NCI-H510A (cell line): ENCODE measurements at places on chromosomes 1 and 21.

GRCh38 chr1:15171271-15171908, 17.8 kb downstream of the TMEM51 start:
- DNase-seq, result no peak

DNA sequence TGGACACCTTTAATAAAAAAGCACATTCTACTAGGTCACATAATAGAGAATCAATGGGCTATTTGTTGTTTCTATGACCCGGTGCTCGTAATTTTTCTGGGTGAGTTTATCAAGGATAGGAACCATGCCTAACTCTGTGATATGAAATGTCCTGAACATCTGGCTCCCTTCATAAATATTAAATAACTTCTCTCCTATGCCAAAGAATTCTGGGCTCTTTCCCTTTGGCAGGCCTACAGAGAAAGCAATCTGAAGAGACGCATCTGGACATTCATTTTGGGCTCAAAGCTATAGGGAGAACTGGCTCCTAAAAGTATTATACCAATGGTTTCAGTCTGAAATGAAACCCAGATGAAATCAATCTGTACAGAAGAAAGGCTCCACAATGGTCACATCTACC, 38.8 kb upstream of the ANGPTL7 start:
- no peak for DNase-seq

- DNase-seq, result no peak
Measured at GRCh38 chr1:167093846-167094516, at the start of gene STYXL2. TSS of gene STYXL2 (plus strand) at chr1:167094075. CDS start at chr1:167094850, 775 bp downstream.

- DNase-seq, result no peak
Measured at GRCh38 chr1:92820024-92820423, 11.8 kb upstream of the RPL5 start.

DNA sequence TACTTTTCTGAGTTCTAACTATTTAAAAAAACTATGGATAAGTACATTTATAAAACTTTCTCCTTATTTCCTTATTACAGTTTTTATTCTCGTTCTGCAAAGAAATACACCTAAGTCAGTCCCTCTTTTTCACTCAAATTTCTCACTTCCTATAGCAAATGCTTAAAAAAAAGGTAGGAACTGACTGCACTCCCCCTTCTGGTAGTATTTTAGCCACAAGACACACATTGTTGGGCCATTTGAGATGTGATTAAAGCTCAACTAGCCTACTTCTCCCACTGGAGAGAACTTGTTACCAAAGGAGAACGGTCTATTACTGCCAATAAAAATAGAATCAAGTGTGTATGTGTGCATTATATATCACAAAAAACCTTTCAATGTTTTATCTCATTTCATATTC, 521.9 kb upstream of the PRMT6 start:
- no peak for DNase-seq

GRCh38 chr1:18240906-18241305, 133.3 kb downstream of the IGSF21 start:
- no peak for DNase-seq

- no peak for DNase-seq
Measured at GRCh38 chr1:183551924-183552323, 38.3 kb downstream of the NCF2 start.

GRCh38 chr1:35573198-35574124, at the start of gene TFAP2E:
TSS of gene TFAP2E (plus strand) at chr1:35573314. CDS start at chr1:35573578, 264 bp downstream.
- DNase-seq, result peak; percentile 91

DNA sequence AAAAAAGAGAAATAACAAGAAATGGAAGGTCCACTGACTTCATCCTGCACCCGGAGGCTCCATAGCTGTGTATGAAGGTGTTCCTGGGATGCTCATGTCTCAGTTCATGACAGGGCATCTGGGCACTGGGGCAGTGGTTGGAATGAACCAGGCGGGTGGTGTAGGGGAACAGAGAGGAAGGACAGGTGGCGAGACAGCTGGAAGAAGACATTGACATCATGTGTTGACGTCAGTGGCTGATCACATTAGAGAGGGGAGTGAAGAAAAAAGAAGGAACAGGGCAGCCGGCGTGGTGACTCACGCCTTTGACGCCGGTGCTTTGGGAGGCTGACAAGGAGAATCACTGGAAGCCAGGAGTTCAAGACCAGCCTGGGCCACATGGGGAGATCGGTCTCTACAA, 50.1 kb downstream of the HUNK start:
- DNase-seq, result no peak

DNA sequence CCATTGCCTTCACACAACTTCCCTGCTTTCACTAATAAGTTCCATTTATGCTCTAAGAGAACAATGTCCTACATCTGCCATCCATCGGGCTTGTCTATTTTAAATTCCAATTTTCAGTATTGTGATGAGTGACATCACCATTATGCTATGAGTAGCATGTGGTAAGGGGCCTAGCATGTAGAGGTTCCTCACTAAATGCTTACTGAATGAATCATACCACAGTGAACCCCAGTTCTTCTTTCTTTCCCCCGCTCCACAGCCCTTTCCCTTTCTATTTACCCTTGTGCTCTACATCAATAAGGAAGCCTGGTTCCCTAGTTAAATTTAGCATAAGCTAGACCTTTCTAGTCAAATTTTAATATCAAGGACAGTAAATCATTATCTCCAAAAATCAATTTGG, 195.0 kb upstream of the RGS18 start:
- no peak for DNase-seq

- no peak for DNase-seq
Measured at GRCh38 chr1:109769330-109770078, 5.8 kb upstream of the EPS8L3 start.

GRCh38 chr1:15946571-15947381, 29.1 kb downstream of the ZBTB17 start:
- DNase-seq, result no peak

- DNase-seq, result no peak
Measured at GRCh38 chr1:236689713-236690569, 3.6 kb downstream of the ACTN2 start.
